Activated naive CD8-positive, alpha-beta T cell treated with anti-CD3 and anti-CD28 coated beads, Interleukin-2, amount 10 ng/mL, durations not matched to agents 7 days and 5 days (primary cell): ENCODE measurements at places on chromosomes 3 and 15.

DNA sequence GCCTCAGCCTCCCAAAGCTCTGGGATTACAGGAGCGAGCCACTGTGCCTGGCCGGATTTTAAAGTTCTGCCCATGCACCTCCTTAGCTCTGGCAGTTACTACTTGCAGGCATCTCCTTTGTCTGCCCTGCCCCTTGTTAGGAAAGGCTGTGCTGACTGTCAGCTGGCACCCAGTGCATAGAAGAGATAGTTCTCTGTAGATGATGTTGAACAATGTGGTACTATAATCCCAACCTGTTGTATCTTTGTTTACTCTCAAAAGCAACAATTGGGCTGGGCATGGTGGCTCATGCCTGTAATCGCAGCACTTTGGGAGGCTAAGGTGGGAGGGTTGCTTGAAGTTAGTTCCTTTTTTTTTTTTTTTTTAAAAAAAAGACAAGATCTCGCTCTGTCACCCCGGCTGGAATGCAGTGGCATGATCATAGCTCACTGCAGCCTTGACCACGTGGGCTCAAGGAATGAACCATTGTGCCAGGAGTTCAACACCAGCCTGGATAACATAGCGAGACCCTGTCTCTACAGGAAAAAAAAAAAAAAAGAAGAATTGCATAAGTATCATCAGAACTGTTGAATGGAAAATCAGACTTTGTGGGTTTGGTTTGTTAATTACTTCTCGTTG lies 30.6 kb downstream of the FLNB start:
- no peak overlapping the region for H3K27ac ChIP-seq
- peaks cover 4% of the 10 kb centered on the region for H3K27me3 ChIP-seq
- DNase-seq: no peak
- H3K36me3 ChIP-seq: no peaks in the 10 kb centered on the region
- no peak overlapping the region for H3K4me3 ChIP-seq
- H3K4me1 ChIP-seq: peaks cover 44% of the 10 kb centered on the region

GRCh38 chr3:11914651-11915050 lies 68.0 kb upstream of the TAMM41 start:
- no peaks in the 10 kb centered on the region for H3K27me3 ChIP-seq
- H3K4me1 ChIP-seq: no peaks in the 10 kb centered on the region
- no peak overlapping the region for H3K27ac ChIP-seq

DNA sequence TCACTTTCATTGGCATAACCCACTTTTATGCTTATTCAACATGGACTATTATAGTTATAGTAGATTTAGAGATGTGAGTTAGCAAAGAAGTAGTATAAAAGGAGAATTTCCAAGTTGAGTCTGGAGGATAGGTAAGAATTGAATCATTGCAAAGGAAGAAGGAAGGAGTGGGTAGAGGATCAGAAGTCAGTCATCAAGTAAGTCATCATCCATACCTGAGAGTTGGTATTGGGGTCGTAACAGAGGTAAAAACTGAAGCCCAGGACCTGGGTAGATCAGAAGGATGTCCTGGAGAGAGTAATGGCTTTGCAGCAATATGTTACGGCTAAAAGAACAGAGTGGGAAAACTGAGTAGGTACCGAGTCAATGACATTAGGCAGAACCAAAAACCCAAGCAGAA lies 265.7 kb downstream of the SUCLG2 start:
- H3K36me3 ChIP-seq: peaks cover 57% of the 10 kb centered on the region
- H3K27ac ChIP-seq: no peak overlapping the region
- no peak for DNase-seq
- H3K4me1 ChIP-seq: peaks cover 8% of the 10 kb centered on the region

DNA sequence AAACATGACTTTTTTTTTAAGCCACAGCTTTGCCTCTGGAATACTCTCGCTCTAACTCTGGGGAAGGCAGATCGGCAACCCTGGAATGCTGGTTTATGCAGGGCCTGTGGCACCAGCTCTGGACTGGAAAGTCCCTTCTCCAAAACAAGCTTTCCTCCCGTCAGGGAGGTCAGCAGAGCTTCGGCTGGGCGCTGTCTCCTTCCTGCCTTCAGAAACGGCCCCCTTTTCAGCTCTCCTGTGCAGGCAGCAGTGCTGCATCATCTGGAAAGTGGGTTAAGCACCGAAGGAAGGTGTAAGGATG lies 42.7 kb upstream of the SKOR1 start:
- DNase-seq: no peak
- peaks cover 25% of the 10 kb centered on the region for H3K4me1 ChIP-seq
- H3K27ac ChIP-seq: no peak overlapping the region
- no peak overlapping the region for H3K4me3 ChIP-seq
- peaks cover 2% of the 10 kb centered on the region for H3K36me3 ChIP-seq

DNA sequence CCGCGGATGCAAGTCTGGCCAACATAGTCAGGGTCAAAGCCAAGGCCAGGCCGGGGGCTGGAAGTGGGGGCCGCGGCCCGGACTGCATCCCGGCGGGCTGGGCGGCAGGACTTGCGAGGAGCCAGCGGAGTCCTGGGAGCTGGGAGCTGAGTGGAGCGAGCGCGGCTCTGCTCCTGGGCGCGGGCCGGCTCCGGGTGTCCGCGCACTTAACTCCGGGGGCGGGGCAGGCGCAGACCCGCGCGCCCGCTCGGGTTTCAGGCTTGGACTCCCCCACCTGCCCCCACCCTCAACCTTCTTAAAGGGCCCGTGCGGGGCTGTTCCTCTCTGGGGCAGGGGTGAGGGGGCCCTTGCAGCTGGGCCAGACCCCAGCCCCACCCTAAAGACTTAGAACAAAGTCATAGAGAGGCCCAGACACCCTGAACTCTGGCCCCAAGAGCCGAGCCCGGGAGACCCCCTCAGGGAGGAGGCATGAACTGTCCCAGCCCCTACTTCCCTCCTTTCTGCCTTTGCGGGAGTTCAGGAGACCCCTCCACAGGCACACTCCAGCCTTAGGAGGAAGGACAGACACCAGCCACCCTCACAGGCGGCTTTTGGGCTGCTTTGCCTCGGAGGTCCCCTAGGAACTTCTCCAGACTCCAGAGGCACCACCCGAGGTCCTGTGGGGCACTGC lies at the start of gene CSPG4:
Gene CSPG4 (minus strand): TSS at position 181 of the 670 bp plus-strand sequence. CDS start 93 bp downstream, at position 88.
- H3K36me3 ChIP-seq: no peaks in the 10 kb centered on the region
- no peak within 1 kb of the TSS for H3K27ac ChIP-seq
- H3K27me3 ChIP-seq: peaks cover 21% of the 10 kb centered on the region
- no peaks in the 10 kb centered on the region for H3K4me1 ChIP-seq
- no peak within 1 kb of the TSS for H3K4me3 ChIP-seq
- DNase-seq: no peak

- no peaks in the 10 kb centered on the region for H3K27me3 ChIP-seq
- H3K4me1 ChIP-seq: no peaks in the 10 kb centered on the region
- DNase-seq: no peak
- H3K27ac ChIP-seq: no peak overlapping the region
- H3K4me3 ChIP-seq: no peak overlapping the region
- no peaks in the 10 kb centered on the region for H3K36me3 ChIP-seq
Observed at GRCh38 chr3:157958457-157958856, 147.8 kb downstream of the SHOX2 start.

DNA sequence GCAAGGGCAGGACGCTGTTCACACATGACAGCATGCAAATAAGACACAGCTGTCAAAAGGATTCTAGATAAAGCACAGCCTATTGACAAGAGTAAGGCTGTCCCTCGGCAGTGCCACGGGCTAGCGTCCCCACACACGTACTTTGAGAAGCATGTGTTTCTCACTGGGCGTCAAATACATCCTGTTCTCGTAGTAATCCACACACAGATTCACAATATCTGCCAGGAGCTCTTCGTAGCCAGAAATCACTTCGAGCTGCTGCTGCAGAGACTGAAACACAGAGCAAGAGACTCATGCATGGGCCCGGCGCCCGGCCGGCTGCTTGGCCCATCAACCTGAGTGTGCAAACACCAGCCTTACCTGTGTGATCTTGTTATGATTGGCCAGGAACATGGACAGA lies 41.1 kb downstream of the CYFIP1 start:
- no peaks in the 10 kb centered on the region for H3K27me3 ChIP-seq
- H3K4me1 ChIP-seq: no peaks in the 10 kb centered on the region
- no peak for DNase-seq
- H3K36me3 ChIP-seq: no peaks in the 10 kb centered on the region
- H3K4me3 ChIP-seq: no peak overlapping the region
- H3K27ac ChIP-seq: no peak overlapping the region

DNA sequence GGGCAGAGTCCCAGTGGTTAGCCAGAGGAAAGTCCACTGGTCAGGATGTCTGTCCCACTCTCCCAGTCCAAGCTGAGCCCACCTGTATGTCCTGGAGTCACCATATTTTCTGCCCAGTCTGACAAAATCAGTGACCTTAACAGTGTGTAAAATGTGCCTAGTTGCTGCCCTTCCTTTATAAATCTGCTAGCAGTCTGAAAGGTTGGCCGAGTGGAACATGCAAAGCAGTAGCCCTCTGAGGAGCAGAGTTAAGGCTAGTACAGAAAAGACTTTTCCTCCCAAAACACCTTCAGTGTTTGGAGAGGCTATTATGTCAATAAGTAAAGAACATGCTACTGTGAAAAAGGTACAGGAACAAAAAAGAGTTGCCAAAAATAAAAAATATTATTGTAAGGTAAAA lies 15.3 kb downstream of the TTC21A start:
- no peak overlapping the region for H3K4me3 ChIP-seq
- H3K36me3 ChIP-seq: no peaks in the 10 kb centered on the region
- no peak for DNase-seq
- H3K27me3 ChIP-seq: peaks cover 38% of the 10 kb centered on the region

DNA sequence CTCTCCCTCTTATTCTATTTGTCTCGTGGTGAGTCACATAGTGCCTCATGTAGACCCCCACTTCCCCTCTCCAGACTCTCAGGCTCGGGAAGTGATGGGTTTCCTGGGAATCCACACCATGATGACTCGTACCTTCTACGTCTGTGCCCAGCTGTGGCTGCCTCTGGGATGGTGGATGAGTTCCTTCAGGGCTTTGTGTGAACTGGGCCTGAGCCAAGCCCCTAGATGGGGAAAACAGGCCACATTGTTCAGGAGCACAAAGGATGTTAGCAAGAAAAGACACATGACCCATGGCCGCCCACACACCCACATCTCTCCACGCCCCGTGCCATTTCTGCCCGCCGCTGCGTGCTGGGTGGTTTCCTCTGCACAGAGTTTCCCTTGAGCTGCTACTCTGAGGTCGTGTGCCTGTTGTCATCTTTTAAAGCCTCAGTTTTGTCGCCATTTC lies 10.5 kb downstream of the ISG20 start:
- H3K4me3 ChIP-seq: peak overlapping the region; percentile 79
- H3K36me3 ChIP-seq: peaks cover 28% of the 10 kb centered on the region

GRCh38 chr3:45497963-45498362 lies 96.6 kb upstream of the LIMD1 start:
- peak overlapping the region; percentile 80 for H3K27ac ChIP-seq
- H3K27me3 ChIP-seq: no peaks in the 10 kb centered on the region
- H3K4me1 ChIP-seq: peaks cover 17% of the 10 kb centered on the region
- peak; percentile 51 for DNase-seq
- H3K4me3 ChIP-seq: no peak overlapping the region

GRCh38 chr3:55075846-55076245 lies 148.0 kb upstream of the LRTM1 start:
- H3K4me1 ChIP-seq: no peaks in the 10 kb centered on the region
- no peaks in the 10 kb centered on the region for H3K27me3 ChIP-seq
- no peak for DNase-seq

DNA sequence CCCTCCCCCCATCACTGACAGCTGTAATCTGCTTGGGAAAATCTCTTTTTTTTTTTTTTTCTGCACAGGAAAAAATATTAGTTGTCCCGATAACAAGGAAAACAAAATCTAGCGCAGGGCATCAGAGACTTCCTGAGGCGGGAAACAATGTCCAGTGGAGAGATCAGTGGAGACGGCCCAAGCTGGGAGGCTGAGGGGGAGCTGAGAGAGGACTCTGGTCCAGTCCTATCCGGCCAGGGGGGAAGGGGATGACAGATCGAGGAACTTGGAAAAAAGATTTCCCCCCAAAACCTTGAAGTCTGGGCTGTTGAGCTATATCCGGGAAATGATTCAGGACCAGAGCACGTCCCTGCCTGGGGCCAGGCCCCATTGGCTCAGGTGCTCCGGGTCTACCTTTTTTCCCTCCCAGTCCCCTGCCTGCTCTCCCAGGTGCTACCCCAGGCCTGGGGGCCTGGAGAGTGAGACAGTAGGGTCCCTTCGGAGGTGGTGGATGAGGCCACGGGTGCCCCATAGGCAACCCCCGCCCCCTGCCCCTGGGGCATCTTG lies 14.0 kb upstream of the DLL4 start:
- H3K4me3 ChIP-seq: no peak overlapping the region
- H3K36me3 ChIP-seq: no peaks in the 10 kb centered on the region
- DNase-seq: no peak
- no peaks in the 10 kb centered on the region for H3K27me3 ChIP-seq
- peaks cover 2% of the 10 kb centered on the region for H3K4me1 ChIP-seq
- H3K27ac ChIP-seq: no peak overlapping the region

DNA sequence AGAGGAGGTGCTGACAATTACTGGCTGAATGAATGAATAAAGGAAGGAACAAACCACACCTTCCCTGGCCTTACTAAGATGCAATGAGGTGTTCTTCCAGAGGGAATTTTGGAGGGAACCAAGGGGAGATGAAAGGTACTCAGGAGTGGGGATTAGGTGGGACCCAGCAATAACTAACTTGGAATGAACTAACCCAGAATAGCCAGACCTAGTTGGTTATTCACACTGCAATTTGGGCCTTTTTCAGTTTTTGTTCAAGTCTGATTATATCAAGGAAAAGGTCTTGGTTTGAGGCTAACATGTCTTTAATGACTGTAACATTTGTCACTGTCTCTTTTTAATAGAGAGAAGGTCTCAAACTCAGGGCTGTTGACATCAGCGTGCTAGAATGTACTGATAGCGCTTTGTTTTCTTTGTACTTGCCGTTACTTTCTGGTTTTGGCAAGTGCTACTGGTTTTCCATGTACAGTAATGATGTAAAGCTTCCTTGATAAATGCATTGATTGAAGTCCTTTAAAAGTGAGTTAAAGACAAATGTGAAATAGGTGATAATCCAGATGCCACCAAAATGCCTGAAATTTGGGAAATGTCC lies 3.2 kb upstream of the PLXND1 start:
- H3K27ac ChIP-seq: no peak overlapping the region
- H3K4me1 ChIP-seq: peaks cover 14% of the 10 kb centered on the region
- no peak overlapping the region for H3K4me3 ChIP-seq
- peaks cover 36% of the 10 kb centered on the region for H3K27me3 ChIP-seq
- peaks cover 1% of the 10 kb centered on the region for H3K36me3 ChIP-seq

DNA sequence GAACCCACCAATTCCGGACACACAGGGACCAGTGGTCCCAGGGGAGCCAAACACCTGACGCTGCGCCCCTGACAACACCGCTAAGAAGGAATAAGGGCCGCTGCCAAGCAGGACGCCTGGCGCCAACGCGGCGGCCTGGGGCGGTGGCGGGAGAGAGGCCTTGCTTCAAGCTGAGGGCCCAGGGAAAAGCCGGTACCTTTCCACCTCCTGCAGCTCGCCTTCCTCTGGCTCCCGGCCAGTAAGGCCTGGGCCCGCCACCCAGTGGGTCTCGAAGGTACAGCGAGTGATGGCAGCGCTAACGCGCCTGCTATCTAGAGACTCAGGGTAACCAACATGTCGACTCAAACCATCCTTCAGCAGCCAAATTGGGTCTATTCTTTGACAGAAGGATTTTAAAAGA lies 1074.1 kb downstream of the SI start:
- DNase-seq: no peak
- no peaks in the 10 kb centered on the region for H3K27me3 ChIP-seq
- H3K4me3 ChIP-seq: no peak overlapping the region
- no peaks in the 10 kb centered on the region for H3K4me1 ChIP-seq
